ENCODE measurements at places on chromosomes 13 and 19.

- no peak for DNase-seq
Measured at GRCh38 chr13:100666124-100666523, 8.5 kb downstream of the TMTC4 start.

- peak; percentile 97 for DNase-seq
Measured at GRCh38 chr19:48738557-48739403, 1.6 kb downstream of the RASIP1 start.

- no peak for DNase-seq
Measured at GRCh38 chr13:39786091-39786490, 130.6 kb downstream of the COG6 start.

DNA sequence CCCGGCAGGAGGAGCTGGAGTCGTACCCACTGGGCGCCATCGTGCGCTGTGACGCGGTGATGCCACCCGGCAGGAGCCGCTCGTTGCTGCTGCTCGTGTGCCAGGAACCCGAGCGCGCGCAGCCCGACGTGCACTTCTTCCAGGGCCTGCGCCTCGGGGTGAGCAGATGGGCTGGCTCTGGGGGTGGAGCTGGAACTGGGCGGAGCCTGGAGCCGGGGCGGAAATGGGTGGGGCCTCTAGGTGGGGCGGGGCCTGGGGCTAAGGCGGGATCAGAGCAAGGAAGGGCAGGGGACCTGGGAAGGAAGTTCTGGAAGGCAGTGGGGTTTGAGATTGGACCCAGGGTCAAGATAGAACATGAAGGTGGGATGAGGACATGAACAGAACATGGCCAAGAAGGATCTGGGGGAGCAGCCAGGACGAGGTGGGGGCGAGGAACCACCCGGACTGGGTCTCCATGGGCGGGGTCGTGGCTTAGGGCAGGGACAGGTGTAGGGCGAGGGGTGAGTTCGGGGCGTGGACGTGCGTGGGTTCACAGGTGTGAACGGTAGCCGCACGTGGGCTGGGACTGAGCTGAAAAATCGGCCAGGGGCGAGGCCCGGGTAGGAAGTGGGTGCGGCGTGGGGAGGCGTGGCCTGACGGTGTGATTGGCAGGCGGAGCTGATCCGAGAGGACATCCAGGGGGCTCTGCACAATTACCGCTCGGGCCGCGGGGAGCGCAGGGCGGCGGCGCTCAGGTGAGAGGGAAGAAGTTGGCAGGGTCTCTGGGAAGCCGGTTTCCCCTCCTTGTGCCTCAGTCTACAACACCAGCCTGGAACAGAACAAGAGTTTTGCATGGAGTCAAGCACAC is 4.7 kb downstream of the EPS8L1 start:
- peak; percentile 74 for DNase-seq

DNA sequence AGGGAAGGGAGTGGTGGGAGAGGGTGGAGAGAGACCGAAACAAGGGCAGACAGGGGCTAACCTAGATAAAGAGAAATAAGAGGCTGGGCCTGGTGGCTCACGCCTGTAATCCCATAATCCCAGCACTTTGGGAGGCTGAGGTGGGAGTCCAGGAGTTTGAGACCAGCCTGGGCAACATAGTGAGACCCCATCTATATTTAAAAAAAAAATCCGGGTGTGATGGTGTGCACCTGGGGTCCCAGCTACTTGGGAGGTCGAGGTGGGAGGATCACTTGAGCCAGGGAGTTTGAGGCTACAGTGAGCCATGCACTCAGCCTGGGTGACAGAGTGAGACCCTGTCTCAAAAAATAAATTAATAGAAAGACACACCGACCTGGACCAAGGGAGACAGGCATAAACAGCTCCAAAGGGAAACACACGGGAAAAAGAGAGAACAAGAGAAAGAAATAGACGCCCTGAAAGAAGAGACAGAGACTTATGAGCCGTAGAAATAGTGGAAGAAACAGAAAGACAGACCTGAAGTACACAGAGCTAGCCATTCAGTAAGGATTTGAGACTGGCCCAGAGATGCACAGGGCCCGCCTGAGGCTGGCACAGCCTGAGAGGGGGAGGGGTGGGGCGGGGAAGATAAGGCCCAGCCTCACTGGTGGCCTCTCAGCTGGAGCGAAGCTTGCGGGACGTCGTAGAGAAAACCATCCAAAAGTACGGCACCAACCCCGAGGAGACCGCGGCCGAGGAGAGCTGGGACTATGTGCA is 2.2 kb downstream of the CD37 start:
- DNase-seq, result peak; percentile 10

DNA sequence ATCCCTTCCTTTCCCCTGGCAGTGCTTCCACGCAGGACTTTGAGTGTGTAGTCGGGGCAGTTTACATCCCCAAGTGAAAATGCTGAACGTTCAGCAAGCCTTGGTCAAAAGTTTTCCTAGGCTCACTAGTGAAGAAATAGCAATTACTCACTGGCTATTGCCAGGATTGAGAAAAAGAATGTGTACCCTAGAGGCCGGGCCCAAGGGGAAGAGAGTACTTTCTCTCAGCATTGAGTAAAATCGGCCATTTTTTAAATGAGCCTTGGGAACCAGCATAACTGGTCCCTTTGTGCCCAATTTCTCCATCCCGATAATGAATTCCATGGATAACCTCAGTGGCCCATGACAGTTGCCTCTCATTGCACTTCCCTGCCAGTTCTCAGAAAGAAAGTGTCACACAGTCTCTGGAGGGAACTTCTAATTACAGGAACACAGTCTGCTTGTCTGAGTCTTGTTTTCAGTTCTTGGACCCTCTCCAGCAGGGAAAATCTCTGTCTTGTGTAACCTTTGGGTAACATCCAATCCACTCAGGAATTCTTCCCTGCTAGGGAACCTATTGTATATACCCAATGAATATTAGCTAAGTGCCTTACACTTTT is 7.3 kb upstream of the OR7D2 start:
- DNase-seq, result no peak

- no peak for DNase-seq
Measured at GRCh38 chr13:79084802-79085424, 321.1 kb downstream of the RBM26 start.

DNA sequence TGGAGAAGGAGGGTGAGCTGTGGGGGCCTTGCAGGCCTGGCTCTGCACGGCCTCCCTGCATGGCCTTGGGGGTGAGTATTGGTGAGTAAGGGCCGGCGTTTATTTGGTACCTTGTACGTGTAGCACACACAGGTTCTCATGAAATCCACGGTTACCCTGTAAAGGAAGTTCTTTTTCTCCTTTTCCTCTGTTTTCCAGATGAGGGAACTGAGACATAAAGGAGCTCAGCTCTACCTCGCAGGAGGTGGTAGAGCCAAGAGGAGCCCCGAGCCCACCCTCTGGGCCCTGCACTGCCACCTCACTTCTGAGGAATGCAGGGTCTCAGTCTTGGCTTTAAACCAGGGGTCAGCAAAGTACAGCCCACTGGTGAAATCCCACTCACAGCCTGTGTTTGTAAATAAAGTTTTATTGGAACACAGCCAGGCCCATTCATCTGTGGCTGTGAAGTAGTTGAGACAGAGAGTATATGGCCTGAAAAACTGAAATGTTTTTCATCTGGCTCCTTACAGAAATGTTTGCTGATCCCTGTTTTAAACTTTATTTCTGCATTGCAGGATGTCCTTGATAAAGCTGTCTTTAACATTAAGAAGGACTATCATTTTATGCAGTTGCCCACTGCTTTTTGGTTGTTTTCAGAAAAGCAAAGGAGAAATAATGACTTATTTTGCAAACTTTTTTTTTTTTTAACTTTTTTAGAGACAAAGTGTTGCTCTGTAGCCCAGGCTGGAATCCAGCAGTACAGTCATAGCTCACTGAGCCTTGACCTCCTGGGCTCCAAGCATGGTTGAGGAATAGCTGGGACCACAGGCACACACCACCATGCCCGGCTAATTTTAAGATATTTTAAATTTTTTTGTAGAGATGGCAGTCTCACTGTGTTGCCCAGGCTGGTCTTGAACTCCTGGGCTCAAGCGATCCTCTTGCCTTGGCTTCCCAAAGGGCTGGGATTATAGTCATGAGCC is 6.4 kb downstream of the EPN1 start:
- DNase-seq, result no peak

GRCh38 chr19:17328517-17329365 is 5.9 kb downstream of the ANO8 start:
- no peak for DNase-seq

- no peak for DNase-seq
Measured at GRCh38 chr13:31096654-31097302, 64.9 kb downstream of the HSPH1 start.

DNA sequence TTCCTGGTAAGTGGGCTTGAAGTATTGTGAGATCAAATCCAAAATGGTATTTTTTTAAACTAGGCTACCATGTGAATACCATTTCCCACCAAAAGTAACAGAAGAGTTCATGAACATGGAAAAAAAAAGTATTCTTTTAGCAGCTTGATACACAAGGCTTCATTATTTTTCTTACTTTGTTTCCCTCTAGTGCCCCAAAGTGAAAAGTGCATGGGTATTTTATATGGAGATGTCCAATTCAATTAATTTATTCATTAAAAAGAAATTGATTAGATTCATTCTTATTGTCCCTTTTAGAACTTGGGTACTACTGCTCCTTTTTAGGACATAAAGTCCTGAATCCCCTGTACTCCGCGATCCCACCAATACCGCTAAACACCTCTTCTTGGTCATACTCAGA is 28.6 kb upstream of the SCEL start:
- no peak for DNase-seq

- DNase-seq, result no peak
Measured at GRCh38 chr19:791567-792305, 5.5 kb upstream of the PTBP1 start.

GRCh38 chr13:98500963-98501421 is 75.9 kb downstream of the STK24 start:
- DNase-seq, result no peak

GRCh38 chr13:41434831-41435520 is 22.4 kb upstream of the RGCC start:
- DNase-seq, result no peak

DNA sequence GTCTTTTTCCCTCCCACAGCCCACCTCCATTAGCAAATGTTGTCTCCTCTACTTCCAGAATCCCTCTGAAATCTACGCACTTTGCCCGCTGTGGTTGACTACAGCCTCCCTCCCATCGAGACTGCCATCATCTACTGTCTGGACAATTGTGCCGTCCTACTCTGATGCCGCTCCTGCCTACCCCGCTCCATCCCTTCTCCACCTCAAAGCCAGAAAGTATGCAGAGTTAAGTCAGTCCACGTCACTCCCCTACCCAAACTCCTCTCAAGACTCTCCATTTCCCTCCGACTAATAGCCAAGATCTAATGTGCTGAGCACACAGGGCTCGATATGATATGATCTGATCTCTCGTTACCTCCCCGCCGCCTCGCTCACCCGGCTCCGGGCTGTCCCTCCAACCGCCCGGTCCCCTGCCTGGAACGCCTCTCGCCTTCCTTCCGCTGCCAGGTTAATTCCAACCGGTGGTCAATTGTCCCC is 556 bp downstream of the CACTIN start:
- no peak for DNase-seq

DNA sequence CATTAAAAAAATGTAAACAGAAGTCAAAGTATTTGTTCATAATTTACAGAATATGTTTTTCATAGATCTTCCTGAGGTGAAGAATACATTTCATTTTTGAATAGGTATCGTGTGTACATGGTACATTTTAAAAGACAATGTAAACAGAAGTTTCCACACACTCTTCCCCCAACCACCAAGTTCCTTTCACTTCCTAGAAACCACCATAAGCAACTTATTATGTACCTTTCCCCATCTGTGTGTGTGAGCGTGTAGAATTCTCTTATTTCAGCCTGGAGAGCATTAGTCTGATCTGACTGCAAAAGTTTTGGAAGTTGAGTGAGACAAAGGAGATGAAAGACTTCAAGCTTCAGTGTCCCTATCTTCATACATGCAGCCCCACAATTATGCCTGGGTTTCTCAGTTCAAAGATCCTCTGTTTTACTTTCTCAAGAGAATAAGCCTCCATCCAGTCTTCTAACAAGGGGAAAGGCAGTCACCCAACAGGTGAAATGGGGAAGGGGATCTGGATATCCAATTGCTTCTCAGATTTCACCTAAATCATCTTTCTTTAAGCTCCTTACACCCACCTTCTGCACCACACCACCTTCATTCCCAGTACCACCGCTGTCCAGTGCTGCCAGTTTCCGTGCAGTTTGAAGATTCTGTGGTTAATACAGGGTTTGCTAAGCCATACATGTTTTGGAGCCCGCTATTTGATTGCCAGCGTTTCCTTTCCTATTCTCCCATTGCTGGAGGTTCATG is 2.1 kb downstream of the TEX30 start:
- no peak for DNase-seq

GRCh38 chr19:23505738-23506137 is 110.5 kb upstream of the ZNF91 start:
- no peak for DNase-seq

DNA sequence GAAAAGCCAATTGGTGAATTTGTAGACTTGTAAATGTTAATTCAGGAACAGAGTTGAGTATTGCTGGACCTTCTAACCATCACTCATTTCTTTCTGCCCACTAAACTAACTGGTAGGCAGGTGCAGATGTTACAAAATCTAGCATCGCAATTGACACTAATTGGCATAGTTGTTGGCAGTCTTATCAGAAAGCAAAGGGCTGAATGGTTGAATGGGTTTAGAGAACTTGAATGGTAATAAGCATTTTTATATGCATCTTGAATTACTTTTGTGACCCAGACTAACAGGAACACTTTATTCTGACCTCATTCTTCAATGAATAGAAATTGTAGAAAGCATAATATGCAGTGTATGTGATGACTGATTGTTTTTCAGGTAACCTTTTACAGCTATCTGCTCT is 189.1 kb downstream of the GGACT start:
- DNase-seq, result no peak

DNA sequence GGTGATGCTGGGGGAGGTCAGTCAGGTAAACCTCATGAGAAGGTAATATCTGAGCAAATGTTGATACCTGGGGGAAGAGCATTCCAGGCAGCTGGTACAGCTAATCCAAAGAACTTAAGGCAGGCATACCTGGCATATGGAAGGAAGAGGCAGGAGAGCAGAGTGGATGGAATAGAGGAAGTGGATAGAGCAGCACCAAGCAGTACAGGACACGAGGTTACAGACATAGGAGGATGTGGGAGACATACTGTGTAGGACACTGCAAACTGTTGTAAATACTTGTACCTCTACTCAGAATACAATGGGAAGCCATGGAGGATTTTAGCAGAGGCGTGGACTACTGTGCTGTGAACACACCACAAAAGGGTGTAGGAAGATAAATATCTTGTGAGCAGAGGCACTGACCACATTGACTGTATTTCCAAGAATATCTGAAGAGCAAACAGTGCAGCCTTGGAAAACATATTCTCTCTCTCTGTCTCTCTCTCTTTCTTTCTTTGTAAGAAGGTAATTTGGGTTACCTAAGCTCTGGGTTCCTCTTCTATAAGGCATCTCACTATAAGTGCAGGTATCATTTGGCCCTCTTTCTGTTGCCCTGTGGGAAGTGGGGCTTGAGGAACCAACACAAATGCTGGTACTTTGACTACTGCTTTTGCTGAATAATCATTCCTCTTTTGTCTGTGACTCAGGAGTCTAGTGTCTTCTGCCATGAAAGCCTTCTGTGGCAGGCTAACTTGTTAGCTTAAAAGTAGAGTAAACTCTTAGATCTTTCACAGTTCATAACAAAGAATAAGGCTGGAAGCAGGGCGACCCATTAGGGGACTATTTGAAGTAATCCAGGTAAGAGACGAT is 238.0 kb downstream of the VWA8 start:
- no peak for DNase-seq
